ENCODE measurements at places on chromosomes 4 and X.

DNA sequence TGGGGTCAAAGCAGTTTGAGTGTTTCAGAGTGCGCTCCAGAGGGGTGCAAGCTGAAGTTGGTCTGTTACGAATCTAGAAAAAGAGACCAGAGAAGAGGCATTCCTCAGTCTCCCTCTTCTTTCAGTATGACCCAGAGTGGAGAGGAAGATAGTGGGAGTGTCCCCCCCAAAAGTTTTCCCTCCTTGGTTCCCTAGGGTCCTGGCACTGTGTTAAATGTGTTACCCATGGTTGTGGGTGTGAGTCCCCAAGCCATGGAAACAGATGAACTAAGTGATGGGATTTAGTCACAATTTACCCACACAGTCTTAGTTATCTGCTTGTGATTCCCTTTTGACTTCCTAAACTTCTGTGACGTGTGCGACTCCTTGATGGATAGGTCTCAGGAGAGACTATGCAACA lies 27.0 kb upstream of the NAF1 start:
- no peak for ATAC-seq

GRCh38 chr4:145956288-145956890 lies 17.8 kb upstream of the ZNF827 start:
- ATAC-seq, result no peak

DNA sequence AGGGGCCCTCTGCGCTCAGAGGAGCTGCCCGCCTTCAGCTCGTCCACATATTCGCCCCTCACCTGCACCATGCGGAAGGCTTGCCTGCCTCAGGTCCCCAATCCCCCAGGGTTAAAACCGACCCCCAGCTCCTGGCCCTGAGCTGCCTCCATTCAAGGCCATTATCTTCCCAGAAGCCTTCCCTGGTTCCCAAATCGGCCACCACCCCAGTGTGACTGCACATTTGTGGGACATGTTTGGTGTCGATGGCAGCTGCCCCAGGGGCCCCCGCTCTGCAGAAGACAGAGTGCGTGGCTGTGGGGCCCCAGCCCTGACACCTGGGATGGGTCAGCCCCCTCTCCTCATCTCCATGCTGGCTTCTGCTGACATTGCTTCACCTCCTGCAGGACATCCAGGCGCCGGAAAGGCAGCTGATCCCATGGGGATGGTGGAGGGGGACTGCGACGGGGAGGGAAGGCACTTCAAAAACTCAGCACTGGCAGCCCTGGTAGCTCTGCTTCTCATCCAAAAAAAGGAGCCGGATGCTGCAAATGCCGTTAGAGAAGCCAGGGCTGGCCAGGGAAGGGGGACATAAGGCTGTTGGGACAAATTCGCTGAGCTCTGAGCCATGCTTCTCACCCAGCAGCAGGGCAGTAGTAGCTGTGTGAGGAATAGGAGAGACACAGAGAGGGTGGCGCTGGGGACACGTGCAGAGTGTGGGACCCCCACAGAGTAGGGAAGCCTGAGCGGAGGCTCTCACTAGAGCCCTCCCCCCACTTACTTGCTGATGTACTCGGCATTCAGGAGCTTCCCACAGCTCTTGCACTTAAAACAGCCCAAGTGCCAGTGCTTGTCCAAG lies 78.5 kb downstream of the ABLIM2 start:
- no peak for ATAC-seq

DNA sequence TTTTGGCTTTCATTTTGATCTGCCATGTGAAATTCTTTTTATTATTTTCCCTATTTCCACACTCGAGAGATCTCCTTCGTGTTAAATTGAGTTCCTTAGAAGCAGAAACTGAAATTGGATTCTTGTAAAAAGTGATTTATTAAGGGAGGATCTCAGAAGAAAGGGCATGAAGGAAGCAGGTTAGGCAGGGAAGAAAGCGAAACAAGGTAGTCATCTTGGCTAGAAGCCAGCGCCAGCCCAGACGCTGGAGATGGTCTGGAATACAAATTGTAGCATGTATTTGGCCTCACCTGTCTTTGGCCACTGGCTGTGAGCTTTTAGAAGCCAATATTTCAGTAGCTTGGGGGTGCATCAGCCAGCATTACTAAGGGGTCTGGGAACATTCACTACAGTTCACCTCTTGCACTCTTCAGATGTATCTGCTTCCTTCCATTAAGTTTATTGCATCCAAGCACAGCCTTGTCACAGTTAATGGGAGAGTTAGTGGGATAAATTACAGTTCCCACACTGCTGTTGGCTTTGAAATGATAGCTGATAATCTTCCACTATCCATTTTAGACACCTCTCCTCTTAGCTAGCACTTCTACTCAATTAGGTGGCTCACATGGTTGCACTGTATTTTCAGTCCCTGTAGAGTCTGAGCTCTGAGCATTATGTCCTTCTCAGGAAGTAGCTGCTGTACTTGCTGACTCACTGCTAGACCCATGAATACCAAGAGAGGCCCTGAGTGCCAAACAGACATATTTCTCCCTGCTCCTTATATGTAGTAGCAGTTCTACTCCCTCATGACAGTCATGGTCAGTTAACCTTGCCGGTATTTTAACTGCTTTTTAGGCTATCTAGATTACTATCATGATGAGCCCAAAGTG lies 14.6 kb downstream of the GRXCR1 start:
- no peak for ATAC-seq

DNA sequence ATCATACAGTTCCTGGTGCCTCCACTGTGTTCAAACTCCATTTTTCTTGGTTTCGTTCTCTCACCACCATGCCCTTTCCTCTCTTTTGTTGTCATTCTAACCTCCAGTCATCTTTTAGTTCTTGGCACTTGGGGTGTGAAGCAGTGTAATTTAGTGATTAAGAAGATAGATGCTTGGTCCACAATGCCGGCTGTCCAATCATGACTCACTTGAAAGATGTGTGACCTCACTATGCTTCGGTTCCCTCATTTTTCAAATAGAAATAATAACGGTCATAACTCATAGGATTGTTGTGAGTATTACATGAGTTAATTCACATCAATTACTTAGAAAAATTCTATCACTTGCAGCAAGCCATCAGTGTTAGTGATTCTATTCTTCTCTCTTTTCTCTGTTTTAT lies 327.8 kb downstream of the ADGRL3 start:
- no peak for ATAC-seq

- no peak for ATAC-seq
These were observed 17.1 kb upstream of the MAP7D3 start for GRCh38 chrX:136268051-136269048.

- peak; percentile 94 for ATAC-seq
These were observed 1301.8 kb upstream of the DIAPH2 start for GRCh38 chrX:95382799-95383198.

DNA sequence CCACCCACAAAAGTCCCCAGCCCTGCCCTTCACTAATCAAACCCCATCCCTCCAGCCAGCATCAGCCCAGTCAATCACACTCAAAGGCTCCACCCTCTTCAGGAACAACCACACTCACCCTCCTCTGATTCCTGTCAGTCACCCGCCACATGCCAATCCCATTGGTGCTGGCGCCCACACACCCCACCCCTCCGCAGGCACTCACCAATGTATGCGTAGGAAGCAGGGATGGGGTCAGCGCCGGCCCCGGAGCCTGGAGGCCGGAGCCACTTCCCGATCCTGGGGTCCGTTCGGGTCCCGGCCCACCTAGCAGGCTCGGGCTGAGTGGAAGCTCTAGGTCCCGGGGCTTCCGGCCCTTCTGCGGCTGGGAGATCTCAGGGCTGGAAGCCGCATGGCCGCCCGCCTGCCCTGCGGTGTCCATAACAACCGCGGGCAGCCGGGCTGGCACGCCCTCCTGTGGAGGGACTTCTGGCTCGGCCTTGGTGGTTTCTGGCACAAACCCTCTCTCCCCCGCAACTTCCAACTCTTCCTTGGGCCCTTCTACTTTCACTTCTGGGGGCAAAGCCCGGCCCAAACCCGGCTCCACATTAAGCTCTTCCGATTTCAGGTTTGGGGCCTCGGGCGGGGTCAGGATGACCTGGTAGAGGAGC lies 7.9 kb upstream of the CFP start:
- peak; percentile 23 for ATAC-seq

DNA sequence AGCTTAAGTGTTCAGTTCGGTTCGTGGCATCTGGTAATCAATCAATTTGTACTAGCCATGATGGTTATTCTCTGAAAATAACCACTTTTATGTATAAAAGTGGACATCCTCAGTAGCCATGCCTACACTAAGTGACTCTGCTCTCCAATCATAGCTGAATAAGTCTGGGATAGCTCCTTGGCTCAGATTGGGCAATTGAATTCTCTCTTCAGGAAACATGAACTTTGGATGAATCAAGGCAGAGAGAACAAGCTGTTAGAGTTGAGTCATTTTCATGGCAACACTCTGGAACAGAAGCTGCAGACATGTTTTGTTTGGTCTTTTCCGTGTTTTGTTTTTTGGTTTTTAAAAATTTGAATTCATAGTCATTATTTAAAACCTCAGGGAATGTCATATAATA lies 66.8 kb upstream of the TMEM164 start:
- no peak for ATAC-seq

DNA sequence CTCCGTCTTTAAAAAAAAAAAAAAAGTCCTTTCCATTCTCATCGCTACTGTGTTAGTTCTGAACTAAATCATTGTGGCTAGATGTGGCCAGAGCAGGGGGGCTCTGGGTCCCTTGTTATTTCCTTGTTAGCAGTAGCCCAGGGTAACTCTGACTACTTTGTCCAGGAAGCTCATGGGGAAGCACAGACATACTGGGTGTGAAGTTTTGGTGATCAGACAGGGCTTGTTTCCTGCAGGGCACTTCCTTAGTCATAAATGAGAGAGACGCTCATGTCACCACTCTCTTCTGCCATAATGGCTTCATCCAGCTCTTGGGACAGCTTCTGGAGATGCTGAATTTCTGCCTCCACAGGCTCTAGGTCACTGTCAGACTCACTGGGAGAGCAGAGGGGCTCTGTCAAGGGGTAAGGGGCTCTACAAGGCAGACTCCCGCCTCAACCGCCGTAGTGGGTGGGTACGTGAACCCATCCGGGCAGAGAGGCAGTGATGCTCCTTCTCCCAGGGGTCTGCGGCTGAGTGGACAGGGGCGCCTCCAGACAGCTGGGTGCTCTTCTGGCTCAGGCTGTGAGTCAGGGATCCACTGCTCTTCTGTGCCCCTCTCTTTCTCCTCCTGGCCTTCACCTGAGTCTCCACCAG lies 12.9 kb downstream of the STIM2 start:
- ATAC-seq, result peak; percentile 70

- ATAC-seq, result no peak
These were observed 186.7 kb downstream of the PALLD start for GRCh38 chr4:168683595-168683994.

- ATAC-seq, result no peak
These were observed 18.0 kb upstream of the FAM47E start for GRCh38 chr4:76233529-76233928.

DNA sequence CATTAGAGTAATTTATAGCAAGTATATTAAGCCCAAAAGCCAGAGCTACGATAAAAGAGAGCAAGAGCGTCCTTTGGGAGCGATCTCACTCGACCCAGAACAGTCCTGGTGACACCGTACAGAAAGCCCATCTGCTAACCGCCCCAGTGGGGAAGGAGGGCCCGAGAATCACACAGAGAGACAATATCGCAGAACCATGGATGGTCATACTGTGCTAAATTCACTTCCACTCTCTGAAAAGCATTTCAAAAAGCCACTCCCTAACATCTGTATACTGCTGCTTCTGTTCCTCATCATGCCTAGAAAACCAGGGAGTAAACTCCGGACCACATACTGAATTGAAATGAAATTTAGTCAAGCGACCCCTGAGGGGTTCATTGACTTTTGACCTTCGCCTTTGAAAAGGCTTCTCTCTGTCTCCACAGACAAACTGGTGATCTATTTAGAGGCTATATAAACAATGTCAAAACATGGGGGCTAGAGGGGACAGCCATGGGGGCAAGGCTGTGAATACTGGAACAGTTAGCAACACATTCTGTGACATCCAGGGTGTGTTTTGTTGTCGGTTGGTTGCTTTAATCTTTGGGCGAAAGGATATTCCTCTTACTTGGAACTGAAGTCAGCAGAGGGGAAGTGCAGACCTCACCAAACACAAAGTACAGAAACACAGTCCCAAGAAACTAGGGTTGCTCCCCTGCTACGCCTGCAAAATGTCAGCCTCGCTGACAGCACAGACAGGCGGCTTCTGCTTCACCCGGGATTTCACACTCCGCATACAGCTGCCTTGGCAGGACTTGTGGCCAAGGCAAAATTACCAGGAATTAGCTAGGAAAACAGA lies 129.0 kb upstream of the RASGEF1B start:
- no peak for ATAC-seq

- peak; percentile 53 for ATAC-seq
These were observed 6.4 kb downstream of the PPEF2 start for GRCh38 chr4:75895744-75896314.

DNA sequence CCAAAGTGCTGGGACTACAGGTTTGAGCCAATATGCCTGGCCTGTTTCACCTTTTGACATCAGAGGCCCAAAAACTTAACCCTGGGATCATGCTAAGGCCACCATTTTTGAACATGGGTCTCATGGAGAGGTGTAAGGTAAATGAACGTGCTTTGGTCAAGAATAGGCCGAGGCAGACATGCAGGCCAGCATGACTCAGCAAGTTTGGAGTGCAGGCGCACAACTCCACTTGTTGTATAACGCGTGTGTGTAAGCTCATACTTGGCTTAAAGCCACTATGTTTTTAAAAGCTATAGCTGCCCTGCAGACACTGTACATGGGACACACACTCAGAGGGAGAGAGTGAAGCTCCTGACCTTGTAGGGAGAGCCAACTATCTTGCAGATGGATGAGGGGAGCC lies 43.8 kb upstream of the HPSE start:
- ATAC-seq, result peak; percentile 25

All from esophagus mucosa (tissue), 1 donor.